Activated CD4-positive, CD25-positive, alpha-beta regulatory T cell (primary cell): ENCODE measurements at places on chromosomes 5 and 9.

DNA sequence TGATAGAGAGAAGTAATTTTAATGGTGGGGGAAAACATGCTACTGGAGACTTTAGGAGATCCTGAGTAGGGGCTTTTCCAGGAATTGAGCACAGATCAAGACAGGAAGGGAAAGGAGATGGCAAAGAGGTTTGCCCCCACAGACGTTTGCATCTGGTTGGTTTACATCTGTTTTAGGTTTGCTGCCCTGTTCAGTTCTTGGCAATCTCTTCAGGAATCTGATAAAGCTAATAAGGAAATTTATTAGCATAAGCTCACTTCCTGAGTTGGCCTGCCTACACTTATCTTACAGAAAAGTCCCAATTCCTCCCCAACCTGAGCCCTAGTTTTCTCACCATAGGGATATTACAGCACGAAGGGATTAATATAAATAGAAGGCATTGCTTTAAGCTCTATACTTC, 3.4 kb upstream of the CFAP95 start:
- DNase-seq, result no peak

GRCh38 chr5:7208938-7209337, 187.0 kb upstream of the ADCY2 start:
- no peak for DNase-seq

DNA sequence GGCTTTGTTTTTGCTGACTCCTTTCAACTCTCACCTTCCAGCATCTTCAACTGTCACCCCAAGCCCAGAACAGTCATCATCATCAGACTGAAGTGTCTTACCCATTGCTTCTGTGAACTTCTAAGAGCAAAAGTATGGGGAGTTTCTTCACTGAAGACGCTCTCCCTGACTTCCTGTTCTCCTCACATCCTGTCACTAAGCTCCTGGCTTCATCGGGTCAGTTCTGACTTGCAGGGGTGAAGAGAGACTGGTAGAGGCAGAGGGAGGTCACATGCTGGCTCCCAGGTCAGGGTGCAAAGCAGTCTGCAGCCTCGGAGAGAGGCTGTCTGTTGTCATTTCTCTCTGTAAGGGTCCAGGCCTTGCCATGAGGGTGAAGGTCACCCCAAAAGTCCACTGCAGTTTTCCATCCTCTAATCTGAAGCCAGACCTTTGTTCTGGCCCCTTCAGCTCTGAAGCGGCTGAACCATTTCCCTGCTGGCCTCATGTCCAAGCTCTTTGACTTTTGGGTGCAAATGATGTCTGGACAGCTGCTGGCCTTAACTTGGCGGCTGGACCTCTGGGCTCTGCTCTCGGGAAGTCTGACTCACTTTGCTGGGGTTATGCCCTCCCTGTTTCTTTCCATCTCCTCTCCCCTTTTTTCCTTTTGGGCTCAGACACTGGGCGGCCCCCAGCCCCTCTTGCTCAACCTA, 305.0 kb downstream of the RAB3C start:
- no peak for DNase-seq

DNA sequence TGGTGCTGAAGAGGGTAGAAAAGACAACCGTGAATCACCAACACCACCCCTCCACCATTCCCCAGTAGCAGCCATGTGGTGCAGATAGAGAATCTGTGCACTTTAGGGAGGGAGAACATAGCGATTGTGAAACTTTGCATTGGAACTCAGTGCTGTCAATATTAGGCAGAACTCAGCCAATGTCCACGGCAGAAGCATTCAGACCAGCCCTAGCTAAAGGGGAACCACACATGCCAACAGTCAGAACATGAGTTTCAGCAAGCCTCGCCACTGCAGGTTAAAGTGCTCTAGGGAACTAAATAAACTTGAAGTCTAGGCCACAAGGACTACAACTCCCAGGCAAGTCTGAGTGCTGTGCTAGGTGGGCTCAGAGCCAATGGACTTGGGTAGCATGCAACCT, 38.5 kb upstream of the DEPDC1B start:
- DNase-seq, result no peak

DNA sequence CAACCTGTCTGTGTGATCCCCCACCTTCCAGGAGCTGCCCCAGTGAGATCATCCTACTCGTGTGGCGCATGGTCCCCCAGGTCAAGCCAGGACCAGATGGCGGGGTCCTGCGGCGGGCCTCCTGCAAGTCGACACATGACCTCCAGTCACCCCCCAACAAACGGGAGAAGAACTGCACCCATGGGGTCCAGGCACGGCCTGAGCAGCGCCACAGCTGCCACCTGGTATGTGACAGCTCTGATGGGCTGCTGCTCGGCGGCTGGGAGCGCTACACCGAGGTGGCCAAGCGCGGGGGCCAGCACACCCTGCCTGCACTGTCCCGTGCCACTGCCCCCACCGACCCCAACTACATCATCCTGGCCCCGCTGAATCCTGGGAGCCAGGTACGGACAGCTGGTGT, 43.7 kb downstream of the RGS3 start:
- DNase-seq, result no peak

- no peak for DNase-seq
Measured at GRCh38 chr9:79477241-79477840, 94.4 kb upstream of the TLE4 start.

DNA sequence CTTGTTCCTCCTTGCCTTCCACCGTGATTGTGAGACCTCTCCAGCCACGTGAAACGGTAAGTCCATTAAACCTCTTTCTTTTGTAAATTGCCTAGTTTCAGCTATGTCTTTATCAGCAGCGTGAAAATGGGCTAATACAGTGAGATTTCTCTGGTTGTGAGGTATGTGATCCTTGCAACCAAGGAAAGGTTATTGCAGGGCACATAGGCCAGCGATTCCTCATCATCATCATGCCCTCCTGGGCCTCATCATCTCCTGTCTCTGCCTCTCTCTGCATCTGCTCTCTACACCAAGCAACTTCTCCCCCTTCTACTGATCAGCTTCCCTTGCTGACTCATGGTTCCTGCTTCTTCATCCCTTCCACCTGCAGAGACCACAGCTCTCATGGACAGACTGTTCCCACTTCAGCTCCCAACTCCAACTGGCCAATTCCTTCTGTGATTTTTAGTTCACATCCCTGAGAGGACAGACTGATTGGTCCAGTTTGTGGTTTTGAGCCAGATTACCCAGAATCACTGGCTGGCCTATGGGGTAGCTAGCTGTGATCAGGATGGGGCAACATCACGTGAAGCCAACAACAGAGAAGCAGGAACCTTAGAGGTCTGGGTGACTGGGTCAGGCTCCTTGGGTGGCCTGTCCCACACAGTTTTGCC, 53.1 kb downstream of the LIX1 start:
- no peak for DNase-seq

- DNase-seq, result no peak
Measured at GRCh38 chr5:126464959-126465358, 41.8 kb downstream of the GRAMD2B start.

DNA sequence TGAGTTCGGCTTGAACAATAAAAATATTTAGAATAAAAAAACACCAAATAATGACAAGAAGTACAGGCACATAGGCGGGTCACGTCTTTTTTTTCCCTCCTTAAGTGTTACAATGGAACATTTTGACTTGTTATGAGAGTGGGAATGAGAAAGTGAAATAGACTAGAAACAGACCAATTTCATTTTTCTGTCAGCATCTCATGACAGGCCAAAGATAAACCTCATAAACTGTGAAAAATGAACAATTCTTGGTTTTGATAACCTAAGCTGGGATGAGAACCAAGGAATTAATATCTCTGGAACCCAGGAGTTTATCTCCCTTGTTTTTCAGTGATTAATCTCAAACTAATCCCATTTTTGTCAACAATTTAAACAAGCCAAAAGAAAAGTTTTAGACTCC, 299.5 kb downstream of the SLIT3 start:
- DNase-seq, result no peak

DNA sequence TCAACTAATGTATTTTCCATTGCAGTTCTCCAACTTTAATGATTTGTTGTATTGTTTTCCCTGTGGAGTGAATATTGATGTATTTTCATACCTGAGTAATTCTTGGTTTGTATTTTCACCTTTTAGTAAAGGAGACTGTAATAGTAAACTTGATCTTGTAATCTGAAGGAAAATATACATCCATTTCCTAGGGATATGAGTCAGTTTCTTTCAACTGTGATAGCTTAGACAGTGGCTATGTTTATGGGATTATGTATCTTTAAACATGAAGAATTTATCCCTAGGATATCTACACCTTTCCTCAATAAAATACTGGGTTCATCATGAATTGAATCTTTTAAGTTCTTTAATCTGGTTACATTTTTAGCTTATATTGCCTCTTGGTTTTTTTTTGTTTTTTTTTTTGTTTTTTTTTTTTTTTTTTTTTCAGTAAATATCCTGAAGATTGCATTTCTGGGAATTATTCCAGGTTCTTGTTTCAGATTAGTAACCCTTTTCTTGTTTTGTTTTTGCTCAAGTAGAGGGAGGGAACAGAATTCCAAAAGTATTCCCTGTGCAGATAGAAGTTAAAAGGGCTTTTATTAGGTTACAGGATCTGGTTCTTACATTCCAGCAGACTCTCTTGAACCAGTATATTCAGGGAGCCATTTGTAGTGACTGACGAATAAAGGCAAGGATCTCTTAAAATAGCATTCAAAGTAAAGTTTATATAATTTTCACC, 7.1 kb downstream of the WDR36 start:
- DNase-seq, result no peak

- no peak for DNase-seq
Measured at GRCh38 chr9:26471261-26471660, 421.3 kb downstream of the CAAP1 start.

DNA sequence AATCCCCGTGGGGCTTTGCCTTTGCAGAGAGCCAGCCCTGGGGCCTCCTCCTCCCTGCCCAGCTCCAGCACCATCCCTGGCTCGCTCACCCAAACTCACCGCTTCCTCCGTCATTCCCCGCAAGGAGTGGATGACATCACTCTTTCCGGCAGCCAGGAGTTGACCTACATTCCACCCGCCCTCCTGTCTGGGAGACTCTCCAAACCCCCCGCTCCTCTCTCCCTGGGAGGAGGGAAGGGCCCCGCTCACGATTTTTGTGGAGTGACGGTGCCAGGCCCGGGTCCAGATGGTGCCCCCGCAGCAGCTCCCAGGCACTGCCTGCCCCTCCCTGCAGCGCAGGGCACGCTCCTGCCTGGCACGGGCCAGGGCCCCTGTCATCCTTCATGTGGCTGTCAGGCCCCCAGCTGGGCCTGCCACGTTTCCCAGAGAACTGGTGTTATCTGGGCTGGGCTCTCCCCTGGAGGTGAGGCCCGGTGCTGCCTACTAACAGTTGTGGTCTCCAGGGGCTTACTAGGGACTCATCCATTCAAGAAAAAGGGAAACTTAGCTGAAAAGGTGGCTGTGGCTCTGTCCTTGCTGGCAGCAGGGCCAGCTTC, 52.3 kb downstream of the NTNG2 start:
- DNase-seq, result no peak

GRCh38 chr5:116451066-116451465, 123.6 kb downstream of the SEMA6A start:
- no peak for DNase-seq

- DNase-seq, result no peak
Measured at GRCh38 chr5:34530637-34531036, 125.5 kb upstream of the RAI14 start.

- no peak for DNase-seq
Measured at GRCh38 chr5:34608859-34609648, 47.1 kb upstream of the RAI14 start.

- DNase-seq, result no peak
Measured at GRCh38 chr9:76560481-76560922, 101.5 kb downstream of the GCNT1 start.

DNA sequence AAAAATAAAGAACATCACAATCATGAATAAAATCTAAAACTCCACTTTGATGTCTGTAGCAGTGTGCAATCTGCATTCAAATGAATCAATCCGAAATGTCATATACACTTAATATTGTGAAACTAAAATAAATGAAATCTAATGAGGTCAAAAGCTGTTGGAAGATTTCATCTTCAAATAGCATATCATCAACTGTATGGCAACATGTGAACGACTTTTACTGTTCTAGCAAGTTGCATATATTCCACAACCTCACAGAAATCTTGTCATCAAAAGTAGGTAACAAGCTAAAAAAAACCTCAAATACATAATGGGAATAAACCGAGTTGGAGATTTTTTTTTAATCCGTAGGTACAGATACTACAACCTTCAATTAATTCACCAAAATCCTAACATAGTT, 1.2 kb downstream of the PTBP3 start:
- DNase-seq, result no peak

DNA sequence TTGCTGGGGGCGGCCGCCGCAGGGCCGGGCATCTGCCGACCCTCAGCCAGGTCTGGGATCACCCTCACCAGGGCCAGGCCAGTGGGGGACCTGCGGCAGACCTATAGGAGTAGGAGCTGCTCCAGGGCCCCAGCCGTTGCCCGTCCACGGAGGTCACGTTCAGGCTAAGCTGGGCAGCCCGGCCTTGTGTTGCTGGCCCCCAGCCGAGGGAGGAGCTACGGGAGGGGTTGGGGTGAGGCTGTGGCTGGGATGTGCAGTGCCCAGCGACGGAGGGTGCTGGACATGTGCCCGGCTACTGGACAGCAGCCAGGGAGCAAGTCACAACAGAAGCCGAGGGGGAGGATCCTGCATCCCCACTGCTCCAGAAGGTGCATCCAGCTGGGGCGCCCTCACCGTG, 39.6 kb upstream of the SLC6A19 start:
- DNase-seq, result no peak

GRCh38 chr9:82490019-82490499, 501.5 kb downstream of the SPATA31D1 start:
- DNase-seq, result no peak

- no peak for DNase-seq
Measured at GRCh38 chr5:175856408-175857100, 14.8 kb upstream of the CPLX2 start.
